ENCODE measurements at places on chromosomes 12 and 14.

GRCh38 chr12:4471256-4471655 lies 25.6 kb upstream of the FGF6 start:
- DNase-seq = no peak

- no peak for DNase-seq
Observed at GRCh38 chr14:100359881-100360280, 36.7 kb downstream of the SLC25A47 start.

GRCh38 chr12:124517260-124518050 lies 50.0 kb downstream of the NCOR2 start:
- DNase-seq = peak; percentile 57

DNA sequence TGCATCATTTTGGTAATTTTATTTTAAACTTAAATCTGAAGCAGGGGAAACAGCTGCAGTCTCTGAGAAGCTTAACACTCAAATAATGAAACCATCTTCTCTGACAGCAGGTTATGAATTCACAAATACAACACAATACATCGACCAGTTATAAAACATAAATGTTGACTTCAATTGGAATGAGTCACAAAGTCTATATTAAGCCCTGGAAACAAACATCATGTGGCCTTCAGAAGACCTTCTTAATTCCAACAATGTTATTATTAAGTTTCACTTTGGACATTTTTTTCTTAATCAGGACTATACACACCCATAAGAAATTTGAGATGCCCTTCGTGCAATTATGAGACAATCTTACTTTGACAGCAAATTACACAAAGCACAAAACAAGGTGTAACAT lies 68.9 kb downstream of the CEP128 start:
- DNase-seq = no peak

GRCh38 chr12:84572196-84572595 lies 340.4 kb downstream of the SLC6A15 start:
- no peak for DNase-seq

GRCh38 chr14:51533160-51533559 lies 118.5 kb upstream of the FRMD6 start:
- DNase-seq = no peak

DNA sequence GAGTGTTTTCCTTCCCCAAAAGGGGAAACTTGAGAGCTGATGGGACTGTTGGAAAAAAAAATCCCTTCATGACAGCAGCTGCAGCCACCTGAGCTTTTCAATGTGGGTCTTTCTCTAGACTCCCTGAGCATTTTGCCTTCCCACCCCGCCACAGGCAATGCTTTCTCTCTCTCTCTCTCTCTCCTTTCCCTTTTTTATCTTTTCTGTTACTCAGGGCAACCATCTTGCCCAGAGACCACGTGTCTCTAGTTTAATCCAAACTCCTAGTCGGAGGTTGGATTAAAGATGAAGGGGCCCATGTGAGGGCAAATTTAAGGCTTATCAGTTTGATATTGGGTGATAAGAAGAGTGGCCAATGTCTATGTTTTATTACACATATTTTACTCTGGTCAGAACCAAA lies 25.9 kb upstream of the B4GALNT1 start:
- DNase-seq = no peak

DNA sequence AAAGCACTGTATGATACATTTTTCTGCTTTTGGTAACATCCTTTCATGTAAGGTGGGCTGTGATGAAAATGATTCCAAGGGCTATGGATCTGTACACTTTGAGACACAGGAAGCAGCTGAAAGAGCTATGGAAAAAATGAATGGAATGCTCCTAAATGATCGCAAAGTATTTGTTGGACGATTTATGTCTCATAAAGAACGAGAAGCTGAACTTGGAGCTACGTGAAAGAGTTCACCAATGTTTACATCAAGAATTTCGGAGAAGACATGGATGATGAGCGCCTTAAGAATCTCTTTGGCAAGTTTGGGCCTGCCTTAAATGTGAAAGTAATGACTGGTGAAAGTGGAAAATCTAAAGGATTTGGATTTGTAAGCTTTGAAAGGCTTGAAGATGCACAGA lies 22.1 kb upstream of the SRGAP1 start:
- no peak for DNase-seq

DNA sequence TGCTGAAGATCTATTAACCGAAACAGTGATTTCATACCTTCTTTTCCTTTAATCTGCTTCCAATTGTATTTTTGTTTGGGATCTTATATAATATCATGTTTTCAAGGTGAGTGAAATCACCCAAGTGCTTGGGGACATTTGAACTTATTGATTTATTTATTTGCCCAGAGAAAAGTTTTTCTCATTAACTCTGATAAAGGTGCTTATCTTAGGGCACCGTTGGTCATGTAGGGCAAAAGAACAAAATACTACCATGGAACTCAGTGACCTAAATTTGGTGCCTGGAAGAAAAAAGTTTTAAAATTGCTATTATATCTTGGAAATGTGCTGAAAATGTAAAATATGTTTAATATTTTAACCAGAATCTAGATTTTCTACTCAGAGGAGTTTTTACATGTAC lies 207.4 kb upstream of the NPAS3 start:
- DNase-seq = no peak

- DNase-seq = no peak
Observed at GRCh38 chr12:27331927-27332324, 710 bp upstream of the BMAL2 start.

DNA sequence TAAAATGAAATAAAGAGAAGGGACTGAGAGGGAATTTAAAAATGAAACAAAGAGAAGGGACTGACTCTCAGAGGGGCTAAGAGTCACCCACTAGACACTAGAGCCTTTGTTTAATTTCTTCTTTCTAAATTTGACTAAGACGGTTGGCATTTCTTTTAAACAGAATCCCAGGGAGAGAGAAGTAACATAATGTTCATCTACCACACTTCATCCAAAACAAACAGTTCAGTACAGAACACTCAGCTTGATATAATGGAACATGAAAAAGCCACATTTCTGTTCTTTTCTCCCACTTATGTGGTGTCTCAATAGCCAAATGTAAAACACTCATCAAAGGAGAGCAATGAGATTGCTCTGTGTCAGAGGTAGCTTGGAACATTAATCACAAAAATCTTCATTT lies 10.1 kb upstream of the NT5DC3 start:
- DNase-seq = no peak

GRCh38 chr12:68080577-68080976 lies 79.0 kb downstream of the IFNG start:
- no peak for DNase-seq

DNA sequence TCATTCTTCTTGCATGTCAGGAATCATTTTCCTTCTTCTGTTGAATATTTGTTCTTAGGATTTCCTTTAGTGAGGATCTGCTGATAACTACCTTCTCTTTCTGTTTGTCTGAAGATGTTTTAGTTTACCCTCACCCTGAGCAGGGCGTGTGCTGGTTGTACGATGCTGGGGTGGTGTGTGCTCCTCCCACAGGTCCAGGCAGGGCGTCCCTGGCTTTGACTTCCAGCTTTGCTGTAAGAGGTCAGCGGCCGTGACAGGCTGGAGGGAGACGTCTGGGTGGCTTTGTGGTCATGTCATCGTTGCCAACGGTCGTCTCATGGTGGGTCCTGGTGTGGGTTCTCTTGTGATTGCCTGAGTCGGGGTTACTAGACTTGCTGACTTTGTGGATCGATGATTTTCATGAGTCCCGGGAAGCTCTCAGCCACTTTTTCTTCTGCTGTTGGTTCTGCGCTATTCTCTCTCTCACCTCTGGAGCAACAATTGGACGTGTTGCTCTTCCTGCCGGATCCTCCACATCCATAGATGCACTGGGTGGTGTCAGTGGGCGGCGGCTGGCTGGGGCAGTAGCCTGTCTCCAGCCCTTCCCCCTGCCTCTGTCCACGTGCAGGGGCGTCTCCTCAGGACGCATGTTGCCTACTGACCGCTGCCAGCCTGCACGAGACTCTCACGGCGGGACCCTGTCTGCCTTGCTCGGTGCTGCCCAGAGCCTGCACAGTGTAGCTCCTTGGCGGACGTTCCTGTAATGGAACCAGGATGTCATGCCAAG lies 8.4 kb downstream of the PACS2 start:
- DNase-seq = no peak

DNA sequence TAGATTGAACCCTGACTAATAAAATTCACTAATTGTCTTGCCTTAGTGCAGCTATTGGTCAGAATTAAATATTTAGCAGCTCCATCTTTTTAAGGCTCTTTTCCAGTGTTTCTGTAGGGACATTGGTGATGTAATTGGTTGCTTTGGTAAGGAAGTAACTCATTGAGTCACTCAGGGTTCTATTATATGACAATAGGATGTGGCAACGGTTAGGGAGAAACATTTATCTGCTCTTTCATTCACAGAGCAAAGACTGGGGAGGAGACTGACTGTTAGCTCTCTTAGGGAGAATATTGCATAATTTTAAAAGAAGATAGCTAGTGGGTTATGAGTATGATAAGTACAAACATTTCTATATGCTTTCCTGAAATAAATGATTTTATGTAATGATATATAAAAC lies 616.5 kb downstream of the TRHDE start:
- no peak for DNase-seq

DNA sequence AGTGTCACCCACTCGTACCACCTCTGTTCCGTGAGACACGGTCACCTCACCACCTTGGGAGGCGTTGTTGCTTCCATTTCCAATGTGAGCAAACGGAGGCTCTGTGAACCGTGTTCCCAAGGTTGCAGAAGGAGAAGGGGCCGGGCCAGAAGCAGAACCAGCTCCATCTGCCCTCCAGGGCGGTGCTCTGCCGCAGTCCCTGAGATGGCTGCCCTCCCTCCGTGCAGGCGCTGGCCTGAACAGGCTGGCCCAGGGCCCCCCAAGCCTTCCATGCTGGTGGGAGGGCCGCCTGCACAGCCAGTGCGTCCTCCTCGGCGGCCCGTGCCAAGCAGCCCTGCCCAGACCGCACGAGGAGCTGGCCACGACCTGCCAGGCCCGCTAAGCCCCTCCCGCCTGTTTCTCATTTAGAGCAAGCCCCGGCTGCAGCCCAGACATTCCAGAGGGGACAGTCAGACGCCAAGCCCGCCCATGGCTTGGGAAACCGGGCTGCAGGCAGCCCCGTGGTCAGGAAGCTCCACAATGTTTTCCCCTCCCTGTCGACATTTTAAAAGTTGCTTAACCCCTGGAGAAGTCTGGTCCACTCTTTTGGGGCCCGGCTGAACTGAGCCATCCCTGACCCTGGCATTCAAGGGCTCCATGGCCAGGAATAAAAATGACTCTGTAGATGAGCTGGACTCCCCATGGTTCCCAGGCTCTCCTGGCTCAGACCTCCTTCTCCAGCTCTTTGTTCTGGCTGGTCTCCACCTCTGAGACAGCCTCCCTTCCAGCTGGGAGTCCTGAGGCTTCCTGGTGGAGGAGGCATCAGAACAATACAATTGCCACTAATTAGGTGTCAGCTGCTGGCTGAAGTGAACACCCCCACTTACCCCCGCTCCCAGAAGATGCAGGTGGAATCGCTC lies 236.0 kb downstream of the BCL11B start:
- peak; percentile 9 for DNase-seq

GRCh38 chr12:115149685-115150378 lies 465.9 kb upstream of the TBX3 start:
- DNase-seq = no peak

GRCh38 chr14:92969430-92969829 lies 46.5 kb downstream of the CHGA start:
- no peak for DNase-seq

DNA sequence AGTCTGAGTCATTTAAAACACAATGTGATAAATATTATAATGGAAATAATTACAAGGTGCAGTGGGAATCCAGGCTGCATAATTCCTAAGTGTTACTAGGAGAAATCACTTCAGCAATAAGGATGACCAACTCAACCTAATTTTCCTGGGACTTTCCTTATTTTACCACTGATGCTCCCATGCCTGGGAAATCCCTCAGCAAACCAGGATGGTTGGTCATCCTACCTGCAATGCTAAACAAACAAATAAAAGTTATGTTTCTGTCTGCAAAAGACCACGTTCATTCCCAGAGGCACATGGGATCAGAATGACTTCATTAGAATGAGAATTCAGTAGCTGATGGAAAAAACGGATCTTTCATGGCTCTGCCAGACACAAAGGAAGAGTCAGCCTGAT lies 130.8 kb upstream of the RAP1B start:
- DNase-seq = no peak

All from hippocampal formation (tissue), 2 donors.